ENCODE measurements at places on chromosomes 1 and 21.

- DNase-seq: no peak
Observed at GRCh38 chr1:65691152-65691900, 101.4 kb upstream of the PDE4B start.

- DNase-seq: no peak
Observed at GRCh38 chr1:218931324-218931723, 242.4 kb upstream of the LYPLAL1 start.

GRCh38 chr1:154759196-154759595, 110.9 kb downstream of the KCNN3 start:
- no peak for DNase-seq

DNA sequence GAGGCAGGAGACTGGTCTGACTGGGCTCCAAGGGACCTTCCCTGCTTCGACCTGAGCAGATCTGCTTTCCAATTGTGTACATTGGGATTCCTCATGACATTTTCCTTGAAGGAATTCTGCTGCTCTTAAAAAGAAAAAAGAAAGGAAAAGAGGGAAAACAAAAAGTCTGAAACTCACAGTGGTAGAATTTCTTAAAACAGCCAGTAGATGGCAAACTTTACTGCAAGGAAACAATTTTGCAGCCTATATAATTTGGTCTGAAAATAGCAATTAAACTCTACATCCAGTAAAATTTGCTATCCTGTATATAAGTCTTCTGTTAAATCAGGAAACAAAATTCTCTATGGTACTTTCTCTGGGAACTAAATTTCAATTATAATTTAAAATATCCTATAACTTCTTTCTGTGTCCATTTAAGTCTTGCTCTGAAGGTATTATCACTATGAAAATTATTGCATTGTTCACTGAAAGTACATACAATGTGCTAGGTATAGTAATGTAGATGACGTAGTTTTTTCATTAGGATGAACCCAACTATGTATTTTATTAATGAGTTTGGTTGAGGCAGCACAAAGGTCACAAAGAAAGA, 59.8 kb downstream of the CRB1 start:
- DNase-seq: no peak

DNA sequence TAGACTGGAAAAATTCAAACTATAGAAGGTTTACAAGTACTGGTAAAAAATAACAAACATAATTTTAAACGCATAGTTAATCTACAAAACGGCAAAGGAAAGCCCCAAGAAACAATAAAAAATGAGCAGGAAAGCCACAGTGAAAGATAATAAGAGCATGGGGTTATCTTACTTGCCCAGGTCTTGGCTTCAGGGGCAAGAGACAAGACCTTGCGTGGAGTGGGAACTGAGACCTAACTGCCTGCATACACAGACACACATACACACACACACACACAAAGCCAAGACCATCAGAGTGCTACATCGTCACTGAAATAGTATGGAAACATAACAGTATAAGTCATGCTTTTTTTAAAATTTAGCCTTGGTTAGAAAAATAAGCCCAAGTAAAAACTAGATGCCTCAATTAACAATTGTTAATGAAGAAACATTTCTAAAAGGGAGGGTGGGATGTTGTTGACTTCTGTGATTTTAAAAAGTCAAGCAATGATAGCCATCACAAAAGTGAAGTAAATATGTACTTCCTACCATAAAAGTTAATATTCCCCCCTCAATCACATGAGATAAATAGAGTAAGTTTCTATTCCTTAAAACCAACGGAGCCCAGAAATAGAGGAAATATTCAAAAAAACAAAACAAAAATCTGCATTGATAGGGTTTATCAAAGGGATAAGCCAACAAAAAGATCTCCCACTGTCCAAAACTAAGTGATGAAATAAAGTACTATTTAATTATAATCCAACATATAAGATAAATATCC, 29.4 kb upstream of the CRP start:
- no peak for DNase-seq

- DNase-seq: no peak
Observed at GRCh38 chr1:65166572-65167305, 18.7 kb downstream of the AK4 start.

DNA sequence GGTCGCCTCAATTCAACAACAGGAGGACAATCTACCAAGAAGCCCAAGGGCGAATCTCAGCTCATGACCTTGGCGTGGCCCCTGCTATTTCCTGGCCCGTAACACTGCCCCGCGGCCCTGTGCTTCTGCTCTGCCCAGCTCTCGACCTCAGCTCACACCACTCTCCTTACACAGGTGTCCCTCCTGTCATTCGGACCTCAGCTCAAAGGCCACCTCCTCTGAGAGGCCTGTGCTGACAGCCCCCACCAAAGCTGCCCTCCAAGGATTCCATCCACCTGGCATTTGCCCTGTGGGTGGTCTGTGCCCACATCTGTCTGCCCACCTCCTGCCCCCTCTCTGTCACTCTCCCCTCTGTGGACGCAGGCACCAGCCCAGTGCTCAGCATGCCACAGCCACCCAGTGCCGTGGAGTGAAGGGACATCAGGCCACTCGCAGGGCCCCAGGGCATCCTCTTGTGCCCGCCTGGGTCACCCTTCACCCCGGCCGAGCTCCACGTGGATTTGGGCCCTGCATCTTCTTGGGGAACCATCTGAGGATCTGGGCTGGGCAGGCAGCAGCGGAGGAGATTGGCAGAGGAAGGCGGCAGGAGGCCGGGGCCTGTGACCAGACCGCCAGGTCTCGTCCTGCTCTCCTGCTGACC, 70.3 kb downstream of the DHRS3 start:
- DNase-seq: no peak

GRCh38 chr1:223079498-223079897, 63.5 kb downstream of the TLR5 start:
- DNase-seq: no peak

- peak; percentile 94 for DNase-seq
Observed at GRCh38 chr1:59150577-59151386, 146.1 kb upstream of the FGGY start.

DNA sequence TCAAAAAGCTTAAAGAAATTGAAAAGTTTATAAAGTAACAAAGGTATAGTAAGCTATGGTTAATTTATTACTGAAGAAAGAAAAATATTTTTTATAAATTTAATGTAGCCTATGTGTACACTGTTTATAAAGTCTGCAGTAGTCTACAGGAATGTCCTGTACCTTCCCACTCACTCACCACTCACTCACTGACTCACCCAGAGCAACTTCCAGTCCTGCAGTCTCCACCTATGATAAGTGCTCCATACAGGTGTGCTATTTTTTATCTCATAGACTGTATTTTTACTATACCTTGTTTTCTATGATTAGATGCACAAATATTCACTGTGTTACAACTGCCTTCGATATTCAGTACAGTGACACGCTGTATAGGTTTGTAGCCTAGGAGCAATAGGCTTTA, 106.6 kb downstream of the NR5A2 start:
- DNase-seq: no peak

DNA sequence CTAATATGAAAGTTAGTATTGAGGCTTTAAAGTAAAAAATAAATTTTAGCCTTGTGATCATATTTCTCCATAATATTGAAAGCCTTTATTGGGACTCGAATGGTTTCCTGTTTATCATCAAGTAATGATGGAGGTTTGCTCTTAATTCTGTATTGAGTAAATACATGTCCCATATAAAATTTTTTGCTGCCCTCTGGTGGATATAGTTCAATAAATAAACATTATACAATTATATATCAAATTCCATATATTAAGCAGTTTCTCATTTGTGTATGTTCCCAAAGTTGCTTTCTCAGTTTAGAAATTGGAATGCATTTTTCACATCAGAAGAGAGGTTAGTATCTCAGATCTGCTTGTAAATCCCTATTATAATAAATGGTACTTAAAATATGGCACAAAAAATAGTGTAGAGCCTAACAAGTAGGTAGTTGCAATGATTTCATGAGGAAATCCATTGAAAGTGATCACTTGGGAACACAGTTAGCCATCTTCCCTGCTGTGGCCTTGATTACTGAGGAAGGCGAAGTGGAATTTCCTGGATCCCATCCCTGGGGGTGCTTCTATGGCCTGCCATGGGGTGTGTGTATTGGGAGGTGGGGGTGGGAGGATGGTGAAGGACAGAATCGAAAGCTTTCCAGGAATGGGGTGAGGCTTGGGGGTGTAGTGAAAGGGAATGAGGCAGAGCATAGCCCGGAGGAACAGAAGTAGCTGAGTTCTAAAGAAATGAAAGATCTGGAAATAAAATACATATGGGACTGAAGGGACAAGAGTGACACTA, 84.1 kb upstream of the C21orf91 start:
- no peak for DNase-seq

- no peak for DNase-seq
Observed at GRCh38 chr21:31943561-31943960, 70.7 kb downstream of the HUNK start.

DNA sequence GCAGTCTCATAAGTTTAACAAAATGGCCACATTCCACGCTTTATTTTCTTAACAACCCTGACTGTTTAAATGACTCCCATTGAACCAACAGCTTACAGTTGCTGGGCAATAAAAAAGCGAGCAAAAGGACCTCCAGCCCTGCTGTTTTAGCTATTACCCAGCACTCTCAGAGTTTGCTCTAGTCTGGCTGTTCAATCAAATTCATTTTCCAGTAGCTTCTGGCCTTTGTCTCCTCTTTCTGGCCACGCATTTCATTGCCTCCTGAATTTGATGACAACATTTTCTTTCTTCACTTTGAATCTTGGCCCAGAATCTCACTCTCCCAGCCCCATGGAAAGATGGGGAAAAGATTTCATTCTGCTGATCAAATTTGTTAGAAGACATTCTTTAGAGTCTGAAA, 44.1 kb upstream of the DOCK7 start:
- no peak for DNase-seq

DNA sequence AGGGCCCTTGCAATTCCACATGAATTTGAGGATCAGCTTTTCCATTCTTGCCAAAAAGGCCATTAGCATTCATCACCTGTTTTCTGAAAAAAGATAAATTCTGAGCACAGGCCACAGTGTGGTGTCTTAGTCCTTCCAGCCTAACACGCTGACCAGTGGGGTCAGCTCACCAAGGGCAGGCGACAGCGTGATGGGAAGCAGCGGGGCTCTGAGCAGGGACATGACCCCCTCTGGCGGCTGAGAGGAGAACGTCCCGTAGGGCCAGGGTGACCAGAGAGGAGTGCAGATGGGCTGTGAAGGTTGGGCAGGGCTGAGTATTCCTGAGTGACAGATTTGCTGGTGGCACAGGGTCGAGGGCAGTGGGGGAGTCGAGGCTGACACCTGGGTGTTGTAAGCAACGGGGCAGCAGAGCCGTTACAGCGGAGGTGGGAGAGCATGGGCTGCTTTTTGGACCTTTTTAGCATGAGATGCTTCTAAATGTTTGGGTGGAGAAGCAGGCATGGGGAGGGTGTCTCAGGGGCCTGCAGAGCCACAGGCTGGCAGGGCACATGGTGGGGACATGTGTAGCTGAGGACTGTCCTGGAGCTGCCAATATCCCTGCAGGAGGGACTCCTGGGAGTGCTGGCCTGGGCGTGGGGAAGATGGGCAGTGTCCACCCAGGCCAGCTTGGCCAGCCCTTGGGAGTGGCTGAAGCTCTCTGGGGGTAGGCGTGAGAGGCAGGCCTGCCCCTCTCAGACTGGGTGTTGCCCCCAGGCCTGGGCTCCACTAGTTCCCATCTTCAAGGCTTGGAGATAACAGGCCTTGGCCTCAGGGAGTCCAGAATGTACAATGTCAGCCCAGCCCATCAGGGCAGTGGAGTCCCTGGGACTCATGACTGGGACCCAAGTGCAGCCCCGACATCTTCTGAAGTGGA, 8.6 kb upstream of the CALML6 start:
- DNase-seq: peak; percentile 62

DNA sequence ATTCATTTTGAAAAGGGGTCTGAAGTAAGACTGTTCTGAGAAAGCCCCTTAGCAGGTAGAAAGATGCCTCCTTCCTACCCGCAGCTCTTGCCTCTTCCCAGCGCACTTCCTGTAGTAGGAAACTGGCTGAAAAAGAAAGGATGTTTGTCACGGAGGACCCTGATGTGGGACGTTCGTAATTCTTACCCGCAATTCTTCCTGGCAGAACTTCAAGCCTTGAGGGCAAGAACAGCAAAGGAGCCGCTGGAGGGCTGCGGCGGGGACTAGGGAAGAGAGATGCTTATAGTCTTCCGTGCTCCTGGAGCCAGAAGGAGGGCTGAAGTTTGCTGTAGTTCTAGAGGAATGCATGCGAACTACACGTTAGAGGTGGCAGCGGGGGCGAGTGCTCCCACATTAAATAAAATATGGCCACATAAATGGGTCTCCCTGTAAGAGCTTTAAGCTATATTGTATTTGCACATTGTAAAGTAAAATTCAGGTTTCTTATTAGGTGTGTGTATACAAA, 6.3 kb downstream of the C1orf53 start:
- DNase-seq: no peak

GRCh38 chr1:86101616-86102015, 55.0 kb downstream of the COL24A1 start:
- no peak for DNase-seq

- DNase-seq: peak; percentile 93
Observed at GRCh38 chr1:204506969-204507316, 9.3 kb upstream of the MDM4 start.

GRCh38 chr21:29155118-29155932, 24.9 kb downstream of the MAP3K7CL start:
- peak; percentile 84 for DNase-seq

- no peak for DNase-seq
Observed at GRCh38 chr1:170886460-170886859, 48.9 kb upstream of the MROH9 start.

GRCh38 chr1:110011527-110012041, 22.8 kb upstream of the STRIP1 start:
- DNase-seq: peak; percentile 48

GRCh38 chr1:229514578-229515275, 6.6 kb upstream of the NUP133 start:
- peak; percentile 83 for DNase-seq

DNA sequence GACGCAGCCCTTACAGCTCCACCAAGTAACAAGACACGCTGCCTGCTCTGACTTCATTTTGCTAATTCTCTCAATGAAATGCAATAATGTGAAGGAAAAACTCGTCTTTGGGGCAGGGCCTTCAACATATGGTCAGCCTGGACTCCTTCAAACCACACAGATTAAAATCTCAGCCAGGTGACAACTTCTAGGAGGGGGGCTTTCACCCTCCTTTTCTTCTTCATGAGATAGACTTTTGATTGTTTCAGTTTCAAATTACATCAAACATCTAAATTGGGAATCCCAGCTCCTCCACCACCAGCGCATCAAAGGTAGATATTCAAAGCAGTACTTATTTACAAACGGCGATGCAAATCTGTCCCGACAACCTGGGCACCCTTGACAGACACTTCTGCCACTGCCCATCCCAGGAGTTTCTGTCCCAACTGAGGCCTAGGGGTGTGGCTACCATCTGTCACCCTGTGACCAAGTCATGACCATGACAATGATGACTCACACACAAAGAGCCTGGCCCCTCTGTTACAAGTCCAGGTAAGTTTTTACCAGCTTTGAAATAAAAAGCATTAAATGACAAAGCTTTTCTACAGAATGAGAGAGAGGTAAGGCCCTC, 29.7 kb downstream of the SSBP3 start:
- DNase-seq: no peak

DNA sequence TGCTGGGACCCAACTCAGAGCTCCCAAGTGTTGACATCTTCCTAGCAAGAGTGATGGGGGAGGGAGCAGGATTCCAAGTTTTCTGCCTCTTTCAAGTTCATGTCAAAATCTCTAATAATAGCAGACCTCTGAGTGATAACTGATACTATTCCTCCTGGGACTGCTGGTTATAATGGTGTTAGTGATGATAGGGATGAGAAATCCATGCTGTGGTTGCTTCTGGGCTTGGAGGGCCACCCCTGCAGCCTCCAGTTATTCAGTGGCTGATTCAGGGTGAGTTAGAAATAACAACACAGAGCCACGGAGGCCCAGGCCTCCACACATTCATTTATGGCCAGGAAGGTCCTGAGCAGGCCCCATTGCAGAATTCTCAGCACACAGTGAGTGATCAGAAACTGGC, 40.6 kb upstream of the ARTN start:
- peak; percentile 61 for DNase-seq

GRCh38 chr1:8736927-8737326, 80.5 kb downstream of the RERE start:
- no peak for DNase-seq
